ENCODE measurements at places on chromosomes 12 and 14.
A peak's percentile ranks its signal among the peaks of the same experiment; 100 is the strongest.

DNA sequence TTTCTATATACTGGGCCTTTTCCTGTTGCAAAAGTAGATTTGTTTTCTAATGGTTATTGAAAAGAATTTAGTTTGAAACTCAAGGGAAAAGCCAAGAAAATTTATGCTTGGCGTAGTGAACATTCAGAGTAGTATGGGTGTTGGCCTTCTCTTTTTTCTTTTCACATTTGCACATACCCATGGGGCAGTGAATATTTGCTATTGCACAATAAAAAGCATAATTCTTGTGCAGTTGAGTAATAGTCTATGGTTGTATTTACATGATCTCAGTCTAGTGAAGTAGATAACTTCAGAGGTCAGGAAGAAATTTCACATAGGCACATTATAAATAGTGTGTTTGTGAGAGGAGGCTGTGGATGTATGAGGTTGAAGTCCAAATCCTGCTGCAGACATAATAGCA is 158.1 kb downstream of the FLRT2 start:
- DNase-seq, result no peak

DNA sequence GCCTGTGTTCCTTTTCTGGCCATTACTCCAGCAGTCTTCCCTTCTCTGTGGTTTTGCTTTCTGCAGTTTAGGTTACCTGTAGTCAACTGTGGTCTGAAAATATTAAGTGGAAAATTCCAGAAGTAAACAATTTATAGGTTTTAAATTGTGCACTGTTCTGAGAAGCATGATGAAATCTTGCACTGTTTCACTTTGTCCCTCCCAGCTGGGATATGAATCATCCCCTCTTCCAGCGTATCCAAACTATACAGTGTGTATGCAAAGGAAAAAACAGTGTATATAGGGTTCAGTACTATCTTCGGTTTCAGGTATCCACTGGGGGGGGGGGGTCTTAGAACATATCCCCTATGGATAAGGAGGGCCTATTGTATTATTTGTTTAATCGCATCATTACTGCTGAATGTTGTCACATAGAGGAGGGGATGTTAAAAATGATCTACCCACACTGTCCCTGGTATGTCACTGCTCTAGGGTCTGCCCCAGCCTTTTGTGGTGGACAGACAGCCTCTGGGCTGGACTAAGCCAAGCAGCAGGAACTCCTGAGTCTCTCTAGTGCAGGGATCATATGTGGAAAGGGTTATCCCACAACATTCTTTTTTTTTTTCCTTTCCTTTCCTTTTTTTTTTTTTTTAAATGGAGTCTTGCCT is 109.1 kb upstream of the MAX start:
- no peak for DNase-seq

DNA sequence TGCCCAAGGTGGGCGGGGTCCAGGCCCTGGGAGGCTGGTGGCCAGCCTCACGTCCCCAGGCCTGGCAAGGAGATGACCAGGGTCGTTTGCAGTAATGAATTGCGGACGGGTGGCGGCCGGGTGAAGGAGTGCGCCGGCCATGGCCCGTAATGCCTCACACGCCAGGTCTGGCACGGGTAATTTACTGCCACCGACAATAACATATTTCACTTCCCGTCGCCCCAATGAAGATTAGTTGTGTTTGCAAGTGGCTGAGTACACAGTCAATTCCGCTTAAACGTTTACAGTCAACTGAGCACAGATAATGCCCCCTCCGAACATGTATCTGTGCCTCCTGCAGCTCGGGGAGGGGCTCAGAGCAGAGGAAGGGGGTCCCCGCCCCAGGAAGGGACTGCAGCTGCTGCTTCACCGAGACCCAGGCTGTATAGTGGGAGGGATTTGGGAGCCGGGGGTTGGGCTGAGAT is 48.3 kb downstream of the MVK start:
- DNase-seq, result no peak

GRCh38 chr14:45715946-45716345 is 462.9 kb upstream of the MIS18BP1 start:
- no peak for DNase-seq

DNA sequence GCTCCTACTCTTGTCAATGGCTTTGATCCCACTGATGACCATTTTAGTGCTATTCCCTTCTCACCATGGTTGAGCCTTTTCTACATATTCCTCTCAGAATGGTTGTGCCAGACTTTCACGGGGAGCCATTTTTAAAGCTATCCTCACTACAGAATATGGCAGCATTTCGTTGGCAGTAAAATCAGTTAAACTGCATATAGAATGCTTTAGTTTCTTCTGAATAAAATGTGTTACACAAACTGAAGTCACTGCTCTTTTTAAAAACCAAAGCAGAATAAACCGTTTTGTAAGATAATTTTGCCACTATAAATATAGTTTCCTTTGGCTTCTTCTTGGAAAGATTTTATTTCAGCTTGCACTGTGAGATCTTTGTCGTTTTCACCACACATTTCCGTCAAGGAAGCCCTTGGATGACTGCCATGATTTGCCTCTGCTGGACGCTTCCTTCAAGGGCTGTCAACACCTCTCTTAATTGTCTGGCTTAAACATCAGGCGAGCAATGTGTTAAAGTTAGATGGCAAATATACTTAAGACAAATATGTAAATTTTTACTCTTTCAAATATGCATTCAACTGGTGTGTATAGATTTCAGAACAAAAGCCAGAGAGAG is 624.2 kb downstream of the DIO2 start:
- no peak for DNase-seq

DNA sequence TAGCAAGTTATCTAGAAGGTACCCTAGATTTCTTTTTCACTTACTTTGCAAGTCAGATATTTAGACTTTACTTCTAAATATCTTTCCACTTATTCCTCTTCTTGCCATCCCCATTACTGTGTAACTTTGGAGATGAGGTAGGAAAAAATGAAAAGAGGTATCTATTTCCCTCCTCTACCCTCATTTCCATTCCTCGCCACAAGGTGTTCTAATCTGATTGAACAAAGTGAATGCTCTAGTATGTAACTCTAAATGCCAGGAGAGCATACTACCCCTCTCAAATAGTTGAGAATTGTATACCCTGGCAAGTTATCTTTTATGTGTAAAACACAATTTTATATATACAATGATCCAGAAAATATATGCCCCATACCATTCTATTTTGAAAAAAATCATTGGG is 1.7 kb upstream of the LDHB start:
- DNase-seq, result no peak

DNA sequence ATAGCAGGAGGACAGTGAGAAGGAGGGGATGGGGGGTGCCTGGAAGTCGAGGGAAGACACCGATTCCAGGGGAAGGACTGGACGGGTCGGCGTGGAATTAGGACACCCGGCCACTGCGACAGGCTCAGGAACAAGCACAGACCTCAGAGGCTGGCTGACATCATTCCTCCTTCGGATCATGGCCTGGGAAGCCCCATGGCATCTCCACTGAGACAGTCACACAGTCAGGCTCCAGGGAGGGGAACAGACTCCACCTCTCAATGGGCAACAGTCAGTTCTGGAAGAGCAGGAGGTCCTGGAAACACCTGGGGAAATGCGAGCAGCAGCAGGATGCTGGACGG is 67.9 kb upstream of the FBRSL1 start:
- no peak for DNase-seq

- DNase-seq, result peak; percentile 66
Observed at GRCh38 chr14:73753887-73754795, 40.0 kb upstream of the PNMA1 start.

GRCh38 chr12:130214686-130215395 is 52.6 kb downstream of the FZD10 start:
- DNase-seq, result no peak

- no peak for DNase-seq
Observed at GRCh38 chr12:15453613-15454012, 131.3 kb downstream of the PTPRO start.

- DNase-seq, result no peak
Observed at GRCh38 chr14:99213101-99213500, 58.9 kb downstream of the BCL11B start.

DNA sequence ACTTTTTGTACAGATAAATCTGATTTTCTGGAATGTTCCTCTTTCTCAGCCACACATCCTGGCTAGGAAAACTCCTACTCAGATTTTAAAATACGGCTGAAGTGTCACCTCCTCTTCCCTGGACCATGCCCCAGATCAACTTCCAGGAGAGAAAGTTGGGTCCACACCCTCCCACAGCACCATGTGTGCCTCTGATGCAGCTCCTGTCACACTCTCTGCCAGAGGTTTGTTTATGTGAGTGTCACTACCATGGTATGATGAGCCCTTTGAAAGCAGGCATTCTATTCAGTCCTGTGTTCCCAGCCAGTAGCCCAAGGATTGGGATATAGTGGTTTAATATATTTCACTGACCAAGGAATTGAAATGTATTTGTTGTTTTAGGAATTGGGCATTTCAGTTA is 287.2 kb upstream of the ATP2B1 start:
- DNase-seq, result no peak

DNA sequence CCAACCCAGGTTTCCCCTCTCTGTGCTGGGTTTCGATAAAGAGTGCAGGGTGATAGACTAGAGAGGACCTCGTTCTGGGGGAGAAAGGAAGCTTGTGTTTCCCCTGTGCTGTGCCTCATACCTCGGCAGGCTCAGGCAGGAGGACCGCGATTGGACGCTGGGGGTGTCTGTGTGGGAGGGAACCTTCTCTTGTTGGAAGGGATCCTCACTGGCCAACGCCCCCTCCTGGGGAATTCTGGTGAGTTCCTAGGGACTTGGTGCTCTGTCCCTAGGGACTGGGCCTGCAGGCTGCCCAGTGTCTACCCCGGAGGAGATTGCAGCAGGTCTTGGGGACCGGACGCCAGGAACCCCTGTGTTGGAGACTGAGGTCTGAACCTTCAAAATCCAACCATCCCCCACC is 157.4 kb upstream of the PRMT8 start:
- no peak for DNase-seq

- no peak for DNase-seq
Observed at GRCh38 chr12:1346126-1346525, 248.3 kb downstream of the FBXL14 start.

- no peak for DNase-seq
Observed at GRCh38 chr14:102873546-102874061, 48.9 kb upstream of the AMN start.

DNA sequence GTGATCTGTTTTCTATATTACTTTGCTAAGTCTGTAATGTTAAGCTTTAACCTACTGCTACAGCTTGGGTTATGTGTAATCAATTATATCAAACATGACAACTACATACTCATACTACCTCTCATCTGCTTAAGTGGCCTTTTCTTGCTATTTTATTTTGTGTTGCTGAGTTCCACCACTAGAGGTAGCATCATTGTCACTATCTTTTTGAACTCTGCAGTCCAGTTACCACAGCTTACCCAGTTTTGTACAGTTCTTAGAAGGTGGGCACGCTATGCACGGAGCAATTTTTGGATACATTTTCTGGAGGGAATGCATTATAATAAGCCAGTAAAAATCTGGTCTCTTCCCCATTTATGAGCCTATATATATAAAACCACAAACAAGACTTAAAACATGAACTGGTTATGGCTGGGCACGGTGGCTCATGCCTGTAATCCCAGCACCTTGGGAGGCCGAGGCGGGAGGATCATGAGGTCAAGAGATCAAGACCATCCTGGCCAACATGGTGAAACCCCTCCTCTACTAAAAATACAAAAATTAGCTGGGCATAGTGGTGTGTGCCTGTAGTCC is 48.5 kb downstream of the SAV1 start:
- DNase-seq, result peak; percentile 51

DNA sequence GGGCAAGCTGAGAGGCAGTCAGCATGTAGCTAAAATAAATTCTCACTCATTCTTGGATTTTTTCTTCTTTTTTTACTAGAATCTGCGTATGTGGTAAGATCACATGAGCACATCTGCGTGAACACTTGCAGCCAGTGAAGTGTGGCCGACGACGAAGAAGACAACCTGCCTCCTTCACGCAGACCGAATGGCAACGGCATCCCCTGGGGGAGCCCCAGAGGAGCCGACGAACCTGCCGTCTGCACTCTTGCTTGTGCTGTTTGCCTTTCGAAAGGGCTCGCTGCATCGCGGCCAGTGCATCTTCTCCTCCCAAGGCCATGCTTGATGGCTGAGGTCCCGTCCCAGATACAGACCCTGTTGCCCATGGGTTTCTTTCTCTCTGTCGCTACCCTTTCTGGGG is 113.8 kb downstream of the KCNK10 start:
- DNase-seq, result no peak

DNA sequence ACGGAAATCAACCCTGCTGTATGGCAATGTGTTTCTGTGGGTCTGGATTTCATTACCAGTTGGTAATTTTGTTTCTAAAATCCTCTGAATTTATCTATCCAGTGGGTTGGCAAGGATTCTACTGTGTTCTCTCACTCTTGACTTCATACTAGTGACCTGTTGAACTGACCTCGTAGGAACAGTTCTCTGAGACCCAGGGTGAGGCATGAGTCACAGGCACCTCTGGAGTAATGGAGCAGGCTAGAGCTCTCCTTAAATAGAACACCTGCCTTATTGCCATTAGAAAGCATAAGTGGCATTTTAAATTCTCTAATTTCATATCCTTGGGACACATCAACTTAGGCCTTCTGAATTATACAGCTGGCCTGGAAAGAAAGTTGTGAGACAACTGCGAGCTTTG is 258.3 kb upstream of the NAV3 start:
- no peak for DNase-seq

DNA sequence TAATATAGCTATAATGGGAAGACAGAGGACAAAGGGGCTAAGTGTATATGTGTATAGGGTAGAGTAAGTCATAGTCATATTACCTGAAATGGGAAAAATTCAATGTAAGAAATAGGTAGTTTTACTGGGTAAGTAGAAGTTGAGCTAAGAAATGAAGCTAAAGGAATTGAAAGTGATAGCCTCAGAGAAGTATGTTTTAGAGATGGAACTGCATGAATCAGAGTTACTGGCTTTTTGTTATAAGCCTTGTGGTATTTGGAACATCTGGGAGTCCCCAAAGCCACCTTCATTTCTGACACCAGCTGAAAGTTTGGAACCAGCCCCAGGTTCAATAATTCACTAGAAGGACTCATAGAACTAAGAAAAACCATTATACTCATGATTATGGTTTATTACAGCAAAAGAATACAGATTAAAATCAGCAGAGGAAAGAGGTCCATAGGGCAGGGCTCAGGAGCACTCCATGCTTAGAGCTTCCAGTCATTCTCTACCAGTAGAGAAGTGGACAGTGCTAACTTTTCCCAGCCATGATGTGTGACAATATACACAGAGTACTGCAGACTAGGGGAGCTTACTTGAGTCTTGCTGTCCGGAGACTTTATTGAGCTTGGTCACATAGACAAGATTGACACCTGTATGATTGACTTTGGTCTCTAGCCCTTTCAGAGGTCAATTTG is 9.8 kb upstream of the IFNG start:
- DNase-seq, result no peak

- DNase-seq, result no peak
Observed at GRCh38 chr12:109308534-109309380, at the start of gene FOXN4. Gene FOXN4 (minus strand): TSS chr12:109309284. CDS start chr12:109308321, 963 bp downstream.

- peak; percentile 47 for DNase-seq
Observed at GRCh38 chr12:53324113-53324778, 2.8 kb upstream of the AAAS start.
